Effector memory CD8-positive, alpha-beta T cell (primary cell): ENCODE measurements at places on chromosomes 12 and 14.

DNA sequence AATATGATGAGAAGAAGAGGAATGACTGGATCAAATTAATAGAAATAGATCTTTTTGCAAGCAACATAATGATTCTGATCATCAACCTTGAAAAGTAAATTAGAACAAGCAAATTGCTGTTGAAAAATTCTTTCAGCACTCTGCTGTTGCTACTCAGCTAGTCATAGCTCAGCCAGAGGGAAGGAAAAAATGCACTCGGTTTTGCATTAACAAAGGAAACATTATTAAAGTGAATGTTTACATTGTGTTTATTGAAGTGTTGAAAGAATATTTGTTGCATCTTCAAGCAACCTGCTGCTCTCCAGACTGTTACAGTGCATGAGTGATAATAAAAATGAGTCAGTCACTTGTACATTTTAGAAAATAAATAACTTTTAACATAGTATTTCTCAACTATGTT lies 26.5 kb downstream of the AP5M1 start:
- no peak for DNase-seq

DNA sequence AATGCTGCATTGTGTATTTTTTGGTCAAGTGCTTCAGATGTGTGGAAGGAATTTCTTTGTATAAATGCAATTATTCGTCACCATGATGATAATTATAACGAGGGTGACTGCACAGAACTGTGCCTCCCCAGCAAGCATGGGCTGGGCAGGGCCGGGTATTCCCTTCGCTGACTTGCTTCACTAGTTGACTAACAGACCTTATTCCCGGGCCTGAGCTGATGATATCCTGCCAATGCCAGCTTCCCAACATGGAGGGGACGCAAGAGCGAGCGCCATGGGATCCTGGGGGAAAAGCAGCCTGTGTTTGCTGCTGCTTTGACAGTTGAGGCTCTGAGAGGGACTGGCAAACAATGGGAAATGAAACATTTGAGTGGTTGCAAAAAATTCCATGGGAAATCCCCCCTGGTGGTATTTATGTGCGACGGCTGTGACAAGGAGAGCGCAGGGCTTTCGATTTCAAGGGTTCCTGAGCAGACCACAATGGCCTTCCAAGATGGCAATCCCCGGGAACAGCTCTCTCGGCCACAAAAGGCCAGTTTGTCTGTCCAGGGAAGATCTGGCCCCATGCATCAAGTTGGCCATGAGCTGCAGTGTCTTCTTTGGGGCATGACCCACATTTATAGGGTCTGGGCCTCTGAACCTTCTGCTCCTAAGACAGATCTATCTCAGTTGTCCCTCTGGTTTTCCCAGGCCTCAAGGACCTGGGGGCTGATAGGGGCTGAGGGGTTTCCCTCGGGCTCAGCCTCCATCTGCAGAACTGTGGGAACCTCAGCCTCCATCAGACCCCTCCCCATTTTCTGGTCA lies 21.9 kb upstream of the MAP1LC3B2 start:
- DNase-seq: no peak

- DNase-seq: no peak
Measured at GRCh38 chr12:69932676-69933552, 107.9 kb downstream of the MYRFL start.

DNA sequence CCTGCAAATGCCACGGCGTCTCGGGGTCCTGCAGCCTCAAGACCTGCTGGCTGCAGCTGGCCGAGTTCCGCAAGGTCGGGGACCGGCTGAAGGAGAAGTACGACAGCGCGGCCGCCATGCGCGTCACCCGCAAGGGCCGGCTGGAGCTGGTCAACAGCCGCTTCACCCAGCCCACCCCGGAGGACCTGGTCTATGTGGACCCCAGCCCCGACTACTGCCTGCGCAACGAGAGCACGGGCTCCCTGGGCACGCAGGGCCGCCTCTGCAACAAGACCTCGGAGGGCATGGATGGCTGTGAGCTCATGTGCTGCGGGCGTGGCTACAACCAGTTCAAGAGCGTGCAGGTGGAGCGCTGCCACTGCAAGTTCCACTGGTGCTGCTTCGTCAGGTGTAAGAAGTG lies 16.8 kb downstream of the WNT5B start:
- DNase-seq: no peak

GRCh38 chr14:65495196-65495595 lies 82.7 kb downstream of the FUT8 start:
- no peak for DNase-seq

- DNase-seq: no peak
Measured at GRCh38 chr12:91824991-91825390, 320.7 kb downstream of the BTG1 start.
